ENCODE measurements at places on chromosomes 13 and 19.

DNA sequence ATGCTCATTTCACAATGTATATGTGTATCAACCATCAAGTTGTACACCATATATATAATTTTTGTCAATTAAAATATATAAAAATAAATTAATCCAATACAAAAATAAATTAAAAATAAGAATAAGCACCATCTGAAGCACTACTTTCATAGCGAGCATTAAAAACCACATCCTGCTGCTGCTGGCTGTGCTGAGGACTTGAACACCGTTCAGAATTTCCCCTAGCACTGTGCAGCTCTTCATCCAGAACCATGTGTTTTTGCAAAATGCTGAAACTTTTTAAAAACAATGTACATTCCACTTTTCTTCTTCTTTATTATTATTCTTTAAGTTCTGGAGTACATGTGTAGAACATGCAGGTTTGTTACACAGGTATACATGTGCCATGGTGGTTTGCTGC is 40.0 kb upstream of the FOXO1 start:
- DNase-seq: no peak

GRCh38 chr19:56476651-56477428 is at the start of gene ZNF667:
Gene ZNF667 (minus strand): TSS chr19:56477345. CDS start chr19:56462370, 14,975 bp downstream.
- DNase-seq: peak; percentile 54

- DNase-seq: no peak
These were observed 2.2 kb downstream of the C3 start for GRCh38 chr19:6718111-6718740.

DNA sequence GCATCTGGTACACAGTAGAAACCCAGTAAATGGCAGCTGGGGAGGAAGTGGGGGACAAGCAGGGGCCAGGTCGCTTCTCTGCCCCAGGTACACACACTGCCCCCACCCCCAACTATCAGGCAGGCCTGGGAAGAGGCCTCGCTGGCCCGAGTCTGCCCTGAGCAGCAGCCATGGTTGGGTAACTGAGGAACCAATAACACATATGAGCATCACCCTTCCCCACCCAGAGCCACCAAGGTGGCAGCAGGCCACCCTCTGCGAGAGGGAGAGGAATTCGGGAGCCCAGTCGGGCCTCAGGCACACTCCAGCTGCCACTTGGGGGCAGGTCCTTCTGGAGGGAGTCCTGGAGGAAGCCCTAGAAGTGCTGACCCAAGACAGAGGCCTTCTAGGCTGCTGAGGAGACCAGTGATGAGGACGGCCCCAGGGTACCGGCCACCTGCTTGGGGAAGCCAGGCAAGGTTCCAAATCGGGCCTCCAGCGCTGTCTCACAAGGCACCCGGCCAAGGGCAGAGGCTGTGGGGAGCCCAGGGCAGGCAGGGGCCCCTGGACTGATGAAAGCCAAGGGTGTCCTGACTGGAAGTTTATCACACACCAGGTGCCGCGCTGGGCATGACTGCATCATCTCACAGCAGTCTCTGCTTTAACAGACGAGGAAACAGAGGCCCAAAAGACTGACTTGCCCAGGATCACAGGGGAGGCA is 14.0 kb upstream of the KPTN start:
- no peak for DNase-seq

DNA sequence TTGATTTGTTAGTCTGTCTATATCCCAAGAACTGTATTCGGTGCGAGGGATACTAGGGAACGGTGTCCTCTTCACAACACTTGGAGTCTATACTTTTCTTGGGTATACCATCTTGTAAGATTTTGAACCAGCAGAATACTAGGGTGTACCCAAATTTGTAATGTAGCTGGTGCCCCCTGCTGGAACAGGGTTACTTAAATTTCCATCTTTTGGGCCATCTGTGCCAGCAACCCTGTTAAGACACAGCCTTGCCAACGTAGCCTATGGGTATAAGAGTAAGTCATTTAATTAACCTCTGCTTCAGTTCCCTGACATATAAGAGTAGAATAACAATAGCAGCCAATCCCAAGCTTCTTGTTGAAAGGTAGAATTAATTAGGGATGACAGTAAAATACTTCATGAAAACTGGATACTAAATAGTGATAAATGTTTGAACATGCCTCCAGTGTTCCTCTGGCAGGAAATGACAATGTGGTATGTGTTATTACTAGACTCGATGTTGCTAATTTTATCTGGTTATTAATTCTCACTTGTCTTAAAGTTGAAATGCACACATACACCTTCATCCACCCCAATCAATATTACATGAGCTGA is 607.6 kb downstream of the FGF9 start:
- no peak for DNase-seq

- DNase-seq: no peak
These were observed 282.4 kb downstream of the MYO16 start for GRCh38 chr13:108911807-108912206.

Data from right forelimb (tissue), 1 donor.